ENCODE measurements at places on chromosomes 16 and 17.
A peak's percentile ranks its signal among the peaks of the same experiment; 100 is the strongest.

- no peak for DNase-seq
Measured at GRCh38 chr16:55655897-55656681, at the start of gene SLC6A2. Gene SLC6A2 (plus strand): TSS chr16:55655988. CDS start chr16:55656695, 707 bp downstream.

GRCh38 chr17:59756236-59756818 is 48.9 kb downstream of the VMP1 start:
- DNase-seq = no peak

DNA sequence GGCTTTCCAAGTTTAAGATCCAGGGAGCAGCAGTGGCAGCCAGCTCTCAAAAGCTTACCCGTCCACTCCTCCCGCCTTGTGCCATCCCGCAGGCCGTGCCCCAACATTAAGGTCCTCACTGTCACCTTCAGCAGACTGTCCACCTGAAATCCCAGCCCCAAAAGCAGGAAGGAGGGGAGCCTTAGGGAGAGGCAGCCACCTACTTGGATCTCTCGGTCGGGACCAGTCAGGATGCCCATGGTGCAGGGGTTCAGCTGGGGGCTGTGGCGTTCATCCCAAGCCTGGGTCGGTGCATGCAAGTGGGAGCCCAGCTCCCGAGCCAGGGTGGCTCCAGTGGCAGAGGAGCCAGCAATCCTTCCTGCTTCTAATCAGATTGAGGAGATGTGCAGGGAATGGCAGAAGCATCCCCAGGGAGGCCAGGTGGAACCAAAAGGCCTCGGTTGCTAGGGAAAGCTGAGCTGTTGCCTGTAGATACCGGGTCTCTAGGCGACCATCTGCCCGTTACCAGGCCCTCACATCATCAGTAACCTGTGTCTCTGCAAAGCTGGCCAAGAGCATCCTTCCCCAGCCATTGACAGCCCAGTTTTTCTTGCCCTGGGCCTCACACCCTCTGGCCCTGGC is 24.6 kb downstream of the CNGB1 start:
- peak; percentile 34 for DNase-seq

DNA sequence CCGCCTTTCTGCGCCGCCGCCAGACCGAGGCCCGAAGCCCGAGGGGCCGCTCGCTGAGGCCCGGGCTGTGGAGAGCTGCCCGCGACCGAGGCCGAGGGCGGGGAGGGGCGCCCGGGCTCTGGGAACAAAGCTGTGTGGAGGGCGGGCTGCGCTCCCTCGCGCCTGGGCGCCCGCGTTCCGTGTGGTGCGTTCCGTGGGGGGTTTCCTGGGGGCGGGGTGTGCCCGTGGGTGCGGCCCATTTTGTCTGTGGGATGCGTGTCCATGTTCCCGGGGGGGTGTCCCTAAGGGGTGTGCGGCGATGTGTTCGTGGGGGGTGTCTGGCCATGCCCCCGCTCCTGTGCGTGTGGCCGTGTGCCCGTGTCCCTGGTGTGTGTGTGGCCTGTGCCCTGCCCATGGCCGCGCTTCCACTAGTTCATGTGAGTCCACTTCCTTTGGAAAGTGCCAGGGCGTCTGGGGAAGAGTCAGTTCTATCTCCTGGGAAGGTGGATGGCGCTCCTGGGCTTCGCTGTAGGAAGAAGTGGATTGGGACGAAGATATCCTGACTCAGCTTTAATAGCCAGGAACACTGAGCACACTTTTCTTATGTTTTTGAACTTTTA is 520 bp downstream of the JPT2 start:
- no peak for DNase-seq

DNA sequence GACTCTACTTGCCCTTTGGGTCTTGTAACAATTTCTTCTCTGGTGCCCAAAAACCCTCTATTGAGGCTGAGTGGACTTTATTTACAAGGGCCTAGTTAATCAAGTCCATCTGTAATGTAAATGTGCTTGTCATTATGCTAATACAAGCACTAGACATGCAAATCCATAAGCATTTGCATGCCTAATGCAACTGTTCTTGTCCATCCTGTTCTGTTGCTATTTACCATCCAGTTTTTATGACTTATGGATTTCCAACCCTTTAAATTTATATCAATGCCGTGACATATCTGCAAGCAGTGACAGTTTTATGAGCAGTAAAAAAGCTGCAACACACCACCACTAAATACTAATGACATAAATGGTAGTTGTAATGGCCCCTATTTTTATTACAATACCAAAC is 33.4 kb downstream of the CBLN1 start:
- peak; percentile 88 for DNase-seq

- no peak for DNase-seq
Measured at GRCh38 chr16:19168371-19169081, 486 bp downstream of the SYT17 start.

Data from NCI-H526 (cell line).